ENCODE measurements at places on chromosomes 7 and 10.

- no peak for DNase-seq
These were observed 66.5 kb downstream of the PODXL start for GRCh38 chr7:131489881-131490280.

- DNase-seq, result no peak
These were observed 8.6 kb downstream of the STAM start for GRCh38 chr10:17652585-17652984.

DNA sequence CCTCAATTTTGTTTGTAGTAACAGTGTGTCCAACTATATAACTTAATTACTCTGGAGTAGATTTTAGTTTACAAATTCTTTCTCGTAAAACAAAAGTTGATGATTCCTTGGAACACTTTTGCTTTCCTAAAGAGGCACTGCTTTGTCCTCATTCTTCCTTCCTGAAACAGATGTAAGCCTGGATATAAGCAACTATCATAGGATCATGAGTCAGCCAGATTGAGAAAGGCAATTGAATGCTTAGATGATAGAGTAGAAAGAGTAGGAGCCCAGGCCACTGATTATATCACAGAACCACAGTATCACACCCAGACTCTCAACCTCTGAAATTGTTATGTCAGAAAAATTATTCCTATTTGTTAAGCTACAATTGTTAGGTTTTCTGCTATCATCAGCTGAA, 69.9 kb downstream of the TMEM106B start:
- DNase-seq, result no peak

DNA sequence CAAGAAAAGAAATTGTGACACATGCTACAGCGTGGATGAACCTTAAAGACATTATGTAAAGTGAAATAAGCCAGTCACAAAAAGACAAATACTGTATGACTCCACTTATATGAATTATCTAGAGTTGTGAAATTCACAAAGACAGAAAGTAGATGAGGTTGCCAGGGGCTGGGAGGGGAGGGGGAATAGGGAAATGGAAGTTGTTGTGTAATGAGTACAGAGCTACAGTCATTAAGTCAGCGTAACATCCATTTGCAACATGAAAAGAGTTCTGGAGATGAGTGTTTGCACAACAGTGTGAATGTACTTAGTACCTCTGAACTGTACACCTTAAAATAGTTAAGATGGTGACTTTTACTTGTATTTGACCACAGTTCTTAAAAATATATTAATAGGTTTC, 112.1 kb upstream of the CDK1 start:
- DNase-seq, result no peak

All from GF-D8 (cell line).